ENCODE measurements at places on chromosomes 4 and X.
A peak's percentile ranks its signal among the peaks of the same experiment; 100 is the strongest.

GRCh38 chrX:111411557-111411956 is 435 bp downstream of the DCX start:
- no peak for DNase-seq

GRCh38 chrX:106894392-106894909 is 8.7 kb downstream of the RIPPLY1 start:
- peak; percentile 10 for DNase-seq

DNA sequence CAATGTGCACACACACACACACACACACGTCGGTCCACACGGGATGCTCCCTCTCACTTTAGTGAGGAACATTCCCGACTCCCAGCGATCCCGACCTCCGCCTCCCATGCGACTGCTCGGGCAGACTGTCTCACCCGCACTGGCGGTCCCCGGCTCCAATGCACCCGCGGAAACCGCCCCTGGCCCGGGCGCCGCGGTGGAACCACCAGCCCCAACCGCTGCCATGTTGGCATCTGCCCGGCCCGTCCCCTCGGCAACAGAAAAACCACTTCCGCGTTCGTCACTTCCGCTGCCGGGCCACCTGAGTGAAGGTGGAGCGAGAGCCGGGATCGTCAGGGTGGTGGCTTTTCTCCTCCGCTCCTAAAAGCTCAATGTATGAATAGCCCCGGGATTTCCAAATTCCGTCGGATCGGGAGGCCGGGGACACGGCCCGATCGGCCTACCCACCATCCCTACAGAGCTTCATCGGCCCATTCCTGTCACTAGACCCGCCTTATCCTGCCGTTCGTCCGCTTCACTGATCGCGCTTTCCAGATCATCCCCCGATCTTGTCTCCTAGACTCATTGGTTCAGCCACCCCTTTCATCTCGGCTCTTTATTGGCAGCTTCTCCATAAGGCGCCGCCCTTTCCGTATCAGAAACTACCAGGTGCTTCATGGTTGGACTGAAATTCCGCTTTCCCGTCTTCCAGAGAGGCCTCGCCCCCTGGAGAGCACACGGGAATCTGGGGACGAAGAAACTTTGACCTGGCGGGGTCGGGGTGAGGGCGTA is at the start of gene SLC35A2:
Gene SLC35A2 (minus strand): TSS at position 235 of the 771 bp plus-strand sequence. CDS start 10 bp downstream, at position 225.
- DNase-seq, result peak; percentile 80

GRCh38 chr4:125322366-125322730 is 7.6 kb downstream of the FAT4 start:
- DNase-seq, result no peak

DNA sequence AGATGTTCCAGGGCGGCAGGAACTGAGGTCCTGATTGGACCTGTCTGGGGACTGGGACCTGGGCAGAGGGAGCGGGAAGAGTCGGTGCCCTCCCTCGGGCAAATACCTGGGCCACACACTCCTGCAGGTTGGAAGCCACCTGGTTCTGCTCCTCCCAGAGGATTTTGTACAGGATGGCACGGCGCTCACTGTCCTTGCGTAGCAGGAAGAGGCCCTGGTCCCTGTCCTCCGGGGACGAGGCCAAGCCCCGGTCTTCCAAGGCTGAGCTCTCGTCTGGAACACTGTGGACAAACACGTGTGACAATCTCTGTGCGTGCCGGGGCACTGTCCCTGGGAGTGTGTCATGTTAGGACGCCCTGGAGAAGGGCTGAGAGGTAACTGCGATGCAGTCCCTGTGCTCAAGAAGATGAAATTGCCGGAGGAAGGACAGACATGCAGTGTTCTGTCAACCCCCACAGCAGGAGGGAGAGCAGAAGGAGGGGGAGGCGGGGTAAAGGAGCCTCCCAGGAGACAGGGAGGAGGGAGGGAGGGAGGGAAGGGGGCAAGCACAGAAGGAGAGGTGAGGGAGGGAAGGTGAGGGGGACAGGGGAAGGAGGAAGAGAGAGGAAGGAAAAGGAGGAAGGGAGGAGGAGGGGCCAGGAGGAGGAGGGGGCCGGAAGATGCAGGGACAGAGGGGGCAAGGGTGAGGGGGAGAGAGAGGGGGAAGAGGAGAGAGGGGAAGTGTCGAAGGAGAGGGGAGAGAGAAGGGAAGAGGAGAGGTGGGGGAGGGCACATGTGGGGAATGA is 29.0 kb downstream of the PDHA1 start:
- no peak for DNase-seq

GRCh38 chrX:114038358-114038757 is 545.5 kb upstream of the HTR2C start:
- no peak for DNase-seq

GRCh38 chr4:169663831-169664230 is 43.5 kb downstream of the CLCN3 start:
- no peak for DNase-seq

DNA sequence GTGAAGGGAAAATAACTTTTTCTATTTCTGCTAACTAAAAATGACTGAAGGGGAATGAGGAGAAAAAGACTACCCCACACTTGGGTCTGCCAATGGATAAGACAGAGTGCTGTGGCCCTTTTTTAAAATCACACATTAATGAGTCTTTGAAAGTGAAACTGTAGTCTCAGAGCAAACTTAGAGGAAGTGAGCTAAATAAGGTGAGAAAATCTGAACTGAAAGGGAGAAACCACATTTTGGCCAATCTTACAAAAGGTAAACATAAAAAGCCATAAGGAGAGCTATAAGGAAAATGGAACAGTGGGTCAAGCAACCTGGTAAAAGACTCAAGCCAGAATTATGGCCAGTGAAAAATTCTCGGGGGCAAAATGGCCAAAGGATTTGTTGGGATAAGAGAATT is 755.1 kb upstream of the IGFBP7 start:
- DNase-seq, result no peak

DNA sequence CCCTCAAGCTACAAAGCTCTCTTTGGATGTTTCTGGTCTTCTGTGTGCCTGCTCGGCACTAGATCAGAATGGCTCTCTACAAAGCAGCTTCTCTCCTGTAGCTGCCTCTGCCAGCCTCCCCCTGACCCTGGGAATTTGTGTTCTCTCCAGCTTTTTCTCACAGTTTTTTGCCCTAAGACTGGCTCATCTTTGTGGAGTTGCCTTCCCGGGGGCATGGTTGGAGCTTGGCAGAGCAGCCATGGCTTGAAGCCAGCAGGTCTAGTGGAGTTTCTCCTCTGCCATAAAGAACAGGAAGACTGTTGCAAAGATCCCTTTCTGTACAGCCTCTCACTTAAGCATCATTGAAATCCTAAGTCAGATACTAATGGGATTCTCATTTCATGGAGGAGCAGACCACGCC is 163.3 kb upstream of the MAMLD1 start:
- DNase-seq, result no peak

GRCh38 chr4:37568489-37568888 is 117.7 kb downstream of the RELL1 start:
- DNase-seq, result no peak

DNA sequence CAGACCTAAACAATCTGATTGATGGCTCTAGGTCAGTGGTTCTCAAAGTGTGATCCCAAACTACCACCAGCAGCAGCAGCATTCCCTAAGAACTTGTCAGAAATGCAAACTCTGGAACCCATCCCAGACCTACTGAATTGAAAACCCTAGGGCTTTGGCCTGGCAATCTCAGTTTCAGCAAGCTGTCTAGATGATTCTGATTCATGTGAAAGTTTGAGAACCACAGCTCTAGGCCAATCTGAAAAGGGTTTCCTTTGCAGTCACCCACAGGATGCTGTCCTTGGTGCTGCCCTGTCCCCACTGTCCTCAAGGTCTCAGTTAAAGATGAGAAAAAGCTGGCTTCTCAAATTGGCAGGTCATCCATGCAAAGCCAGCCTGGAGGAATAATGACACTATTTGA is 34.8 kb downstream of the SMPX start:
- no peak for DNase-seq

DNA sequence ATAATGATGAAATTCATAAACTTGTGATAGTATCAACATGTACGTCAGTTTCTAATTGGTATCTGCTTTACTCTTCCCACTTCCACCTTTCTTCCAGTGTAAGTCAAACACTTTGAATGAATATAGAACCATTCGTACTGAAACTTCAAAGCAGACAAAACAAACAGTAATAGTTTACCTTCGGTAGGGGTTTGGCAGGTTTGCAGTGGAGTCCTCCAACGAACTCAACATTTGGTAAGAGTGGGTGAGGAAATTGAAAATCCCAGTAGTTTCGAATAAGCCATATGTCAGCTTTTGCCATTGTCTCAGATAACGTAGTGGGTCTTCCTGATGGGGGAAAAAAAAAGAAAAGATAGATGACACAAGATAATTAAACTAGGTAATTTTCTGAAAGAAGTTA is 2.2 kb downstream of the UGT2B4 start:
- DNase-seq, result no peak

DNA sequence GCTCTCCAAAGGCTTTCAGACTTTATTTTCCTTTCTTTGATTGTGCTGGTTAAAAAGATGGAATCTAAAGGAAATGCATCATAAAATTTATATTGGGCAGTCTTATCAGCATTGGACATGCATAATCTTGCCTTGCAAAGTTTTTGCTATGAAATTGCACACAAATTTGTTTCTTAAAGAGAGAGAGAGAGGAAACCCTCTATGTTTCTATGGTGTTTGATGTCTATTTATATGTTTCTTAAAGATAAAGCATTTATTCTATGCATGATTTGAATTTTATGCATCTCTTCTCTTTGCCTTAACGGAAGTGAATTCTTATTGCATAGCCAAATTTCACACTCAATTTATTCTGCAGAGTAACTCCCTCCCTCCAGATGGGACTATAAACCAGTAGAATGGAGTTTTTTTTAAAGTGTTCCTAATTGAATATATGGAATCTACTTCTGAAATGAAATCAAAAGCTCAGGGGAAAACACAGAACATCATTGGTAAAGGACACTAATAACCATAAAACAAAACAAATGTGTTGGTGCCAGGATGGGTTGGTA is 83.5 kb upstream of the PPARGC1A start:
- no peak for DNase-seq

- no peak for DNase-seq
These were observed 1238.3 kb downstream of the TECRL start for GRCh38 chr4:63170923-63171322.

DNA sequence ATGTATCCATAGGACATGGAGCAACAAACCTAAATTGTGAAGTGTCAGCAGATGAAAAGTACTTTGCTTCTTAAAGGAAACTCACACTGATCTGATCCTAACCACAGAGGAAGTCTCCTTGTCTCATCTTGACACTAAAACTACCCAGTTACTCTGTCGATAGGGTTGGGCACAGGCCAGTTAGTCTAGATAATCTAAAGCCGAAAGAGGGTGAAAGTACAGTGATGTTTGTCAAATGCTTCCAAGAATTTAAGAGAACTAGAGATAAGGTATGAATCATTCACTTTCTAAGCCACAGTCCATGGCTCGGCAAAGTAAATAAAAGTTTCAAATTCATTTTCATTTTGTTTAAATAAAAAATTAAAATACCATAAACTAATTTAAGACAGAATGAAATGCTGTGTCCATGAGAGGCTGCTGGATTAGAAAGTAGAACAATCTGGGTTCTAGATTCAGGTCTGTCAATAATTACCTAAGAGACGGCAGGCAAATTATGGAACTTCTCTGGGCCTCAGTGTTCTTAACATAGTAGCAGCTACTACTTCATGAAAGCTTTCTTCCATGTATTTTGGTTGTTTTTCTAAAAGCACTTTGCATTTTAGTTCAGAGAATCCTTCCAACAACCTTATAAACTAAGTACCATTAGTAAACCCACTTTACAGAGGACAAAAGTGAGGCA is 176.7 kb downstream of the LDB2 start:
- DNase-seq, result no peak

DNA sequence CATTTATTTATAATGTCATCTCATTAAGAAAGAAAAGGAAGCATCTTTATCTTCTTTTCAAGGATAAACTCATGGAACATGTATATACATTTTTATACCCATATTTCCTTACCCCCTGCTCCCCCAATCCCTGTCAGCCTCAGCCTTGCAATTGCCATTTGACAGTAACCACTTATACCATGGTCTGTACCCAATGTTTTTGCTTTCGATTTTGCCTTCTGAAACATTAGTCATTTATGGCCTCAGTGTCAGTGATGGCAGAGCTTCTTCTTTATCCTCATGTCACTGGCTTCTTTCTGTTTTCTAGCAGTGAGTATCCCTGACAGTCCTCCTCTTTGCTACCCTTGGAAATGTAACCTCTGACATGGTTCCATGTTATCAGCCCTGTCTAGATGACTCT is 228.4 kb downstream of the SPRY1 start:
- no peak for DNase-seq

GRCh38 chr4:146113171-146113570 is 62.3 kb upstream of the LSM6 start:
- no peak for DNase-seq

- no peak for DNase-seq
These were observed 460.4 kb upstream of the BOD1L1 start for GRCh38 chr4:14087921-14088320.

- DNase-seq, result no peak
These were observed 4.0 kb downstream of the TRPC5 start for GRCh38 chrX:112078606-112079005.

DNA sequence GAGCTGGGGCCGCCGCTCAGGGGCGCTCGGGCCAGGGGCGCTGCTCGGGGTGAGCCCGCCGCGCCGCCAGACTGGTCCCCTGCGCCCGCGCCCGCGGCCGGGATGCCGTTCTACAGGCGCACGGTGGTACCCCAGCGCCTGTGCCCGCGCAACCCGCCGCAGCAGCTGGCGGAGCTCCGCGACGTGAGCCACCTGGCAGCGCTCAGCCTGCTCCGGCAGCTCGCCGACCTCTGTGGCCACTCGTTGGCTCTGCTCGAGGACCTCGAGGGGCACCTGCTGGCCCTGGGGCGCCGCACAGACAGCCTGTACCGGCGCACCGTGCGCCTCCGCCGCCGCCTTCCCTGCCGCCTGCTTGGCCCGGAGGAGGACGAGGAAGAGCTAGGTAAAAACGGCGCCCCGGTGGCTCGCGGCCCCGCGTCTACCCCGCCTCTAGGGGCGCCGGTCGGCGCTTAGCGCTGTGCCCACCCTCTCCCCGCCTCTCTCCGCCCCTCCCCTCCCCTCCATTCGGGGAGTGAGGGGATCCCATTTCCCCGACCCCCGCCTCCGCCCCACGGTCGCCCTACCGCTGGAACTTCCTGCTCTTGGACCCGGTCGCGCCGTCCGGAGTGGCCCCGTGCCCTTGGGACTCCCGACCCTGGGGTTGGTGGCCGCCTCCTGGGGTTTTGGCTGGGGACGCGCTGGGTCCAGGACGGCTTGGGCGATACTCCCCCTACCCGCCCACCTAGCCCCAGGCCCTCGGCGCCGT is 513 bp downstream of the NHSL2 start:
- no peak for DNase-seq

DNA sequence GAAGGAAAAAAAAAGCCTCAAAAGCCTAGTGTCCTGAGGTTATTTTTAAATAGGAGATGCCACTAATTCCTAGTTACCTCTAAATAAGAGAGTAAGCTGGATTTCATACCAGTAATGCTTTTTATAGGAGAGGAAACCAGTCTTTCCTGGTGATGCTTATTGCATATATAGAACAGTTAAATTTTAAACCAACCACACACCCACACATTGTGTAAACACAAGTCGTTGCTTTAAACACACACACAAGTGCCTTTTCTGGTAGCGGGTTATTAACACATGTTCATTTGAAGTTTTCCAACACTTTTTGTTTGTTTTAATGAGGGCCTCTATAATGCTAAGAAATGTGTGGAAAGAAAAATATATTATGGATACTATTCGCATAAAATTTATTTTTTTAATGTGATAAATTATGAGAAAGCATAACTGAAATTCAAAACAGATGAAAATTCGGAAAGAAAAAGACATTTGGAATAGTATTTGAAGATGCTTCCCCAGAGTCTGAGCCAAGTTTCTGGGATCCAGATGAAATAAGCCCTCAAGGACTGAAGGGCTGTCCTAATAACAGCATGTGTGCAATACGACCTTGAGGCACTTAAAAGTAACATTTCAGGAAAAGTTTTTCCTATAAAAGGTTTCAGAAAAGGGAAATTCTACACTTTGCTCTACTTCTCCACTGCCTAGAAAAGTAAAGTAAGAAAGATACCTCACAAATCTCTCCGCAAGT is 2.0 kb downstream of the ANTXR2 start:
- no peak for DNase-seq

Measured in activated CD8-positive, alpha-beta memory T cell treated with anti-CD3 and anti-CD28 coated beads for 1 hour (primary cell).